Stimulated activated CD8-positive, alpha-beta memory T cell treated with anti-CD3 and anti-CD28 coated beads, Interleukin-15, amount 100 ng/mL, for 4 hours (primary cell): ENCODE measurements at places on chromosomes 2 and 18.
A peak's percentile ranks its signal among the peaks of the same experiment; 100 is the strongest.

DNA sequence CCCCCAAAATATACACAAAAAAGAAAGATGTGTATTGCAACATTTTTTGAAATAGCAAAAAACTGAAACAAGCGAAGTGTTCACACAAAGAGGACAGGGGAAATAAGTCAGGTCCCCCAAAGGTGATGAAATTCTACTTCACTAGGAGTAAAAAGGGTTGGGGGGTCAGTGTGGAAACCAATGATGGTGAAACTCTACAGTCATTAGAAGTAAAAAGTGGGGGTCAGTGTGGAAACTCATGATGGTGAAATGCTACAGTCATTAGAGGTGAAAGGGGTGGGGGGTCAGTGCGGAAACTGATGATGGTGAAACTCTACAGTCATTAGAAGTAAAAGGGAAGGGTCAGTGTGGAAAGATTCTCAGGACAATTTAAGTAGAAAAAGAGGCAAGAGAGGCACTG is 298.2 kb downstream of the EIPR1 start:
- DNase-seq: no peak

DNA sequence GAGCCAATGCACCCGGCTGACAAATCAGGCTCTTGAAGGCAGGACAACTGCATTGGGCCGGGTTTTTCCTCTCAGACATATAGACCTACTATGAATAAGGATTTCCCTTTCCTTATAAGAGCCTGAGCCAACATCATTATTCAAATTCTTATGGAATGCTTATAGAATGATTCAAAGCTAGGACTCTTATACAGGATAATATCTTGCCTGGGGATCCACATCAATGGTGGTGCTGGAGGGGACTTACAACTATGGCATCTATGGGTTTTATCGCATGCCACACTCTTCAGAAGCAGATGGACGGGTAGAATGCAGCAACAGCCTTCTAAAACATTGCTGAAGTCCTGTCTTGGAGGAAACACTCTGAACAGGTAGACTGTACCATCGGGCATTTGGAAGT is 296.8 kb upstream of the KYNU start:
- DNase-seq: no peak

DNA sequence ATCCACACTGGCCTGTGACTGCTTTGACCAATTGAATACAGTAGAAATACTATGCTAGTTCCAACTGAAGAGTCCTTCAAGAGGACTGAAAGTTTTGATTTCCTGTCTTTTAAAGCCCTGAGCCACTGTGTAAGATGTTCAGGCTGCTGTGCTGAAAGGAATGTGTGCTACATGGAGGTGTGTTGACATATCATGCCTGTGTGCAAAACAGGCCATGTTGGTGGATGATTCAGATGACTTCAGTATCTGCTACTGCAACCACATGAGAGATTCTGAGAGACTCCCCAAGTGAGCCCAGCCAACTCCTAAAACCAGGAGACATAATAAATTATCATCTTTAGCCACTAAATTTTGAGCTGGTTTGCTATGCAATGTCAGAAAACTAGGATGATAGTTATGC is 662.9 kb downstream of the ZEB2 start:
- DNase-seq: no peak

GRCh38 chr18:75529394-75529793 is 101.9 kb upstream of the SMIM21 start:
- no peak for DNase-seq

- DNase-seq: no peak
Measured at GRCh38 chr2:118697781-118698180, 149.7 kb downstream of the EN1 start.

DNA sequence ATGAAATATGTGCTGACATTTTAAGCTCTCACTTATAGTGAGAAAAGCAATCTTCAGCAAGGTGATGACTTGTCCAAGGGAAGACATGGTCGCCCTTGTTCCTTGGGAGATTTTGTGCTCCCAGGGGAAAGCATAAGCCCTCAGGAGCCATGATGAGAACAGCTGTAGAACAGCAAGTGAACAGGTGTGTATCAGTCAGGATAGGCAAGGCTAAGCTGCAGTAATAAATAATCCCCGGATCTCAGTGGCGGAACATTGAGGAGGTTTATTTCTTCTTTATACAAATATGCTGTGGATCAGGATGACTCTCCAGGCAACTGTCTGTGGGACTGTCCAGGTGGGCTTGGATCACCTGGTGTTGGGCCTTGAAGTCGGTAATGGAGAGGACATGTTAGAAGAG is 103.1 kb downstream of the MSH2 start:
- no peak for DNase-seq

DNA sequence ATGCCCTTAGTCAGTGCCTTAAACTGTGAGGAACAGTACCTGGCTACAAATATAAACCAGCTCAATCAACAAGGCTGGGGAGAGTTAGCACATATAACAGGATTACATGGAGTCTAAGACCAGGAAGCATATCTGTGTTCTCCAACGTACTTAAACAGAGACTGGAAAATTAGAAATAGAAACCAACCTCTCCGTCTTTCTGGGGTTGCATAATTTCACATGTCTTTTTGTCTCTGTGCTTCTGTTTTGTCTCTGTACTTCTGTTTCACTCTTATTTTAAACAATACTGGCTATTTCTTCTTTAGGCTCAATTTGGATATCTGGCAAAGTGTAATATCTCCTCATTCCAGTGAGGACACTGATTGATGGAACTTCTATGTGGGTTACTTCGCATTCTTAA is 749.0 kb upstream of the ZEB2 start:
- DNase-seq: no peak

GRCh38 chr2:31196622-31197021 is 20.7 kb downstream of the CAPN14 start:
- DNase-seq: no peak

- DNase-seq: no peak
Measured at GRCh38 chr2:25367296-25367695, 25.6 kb upstream of the DNMT3A start.

DNA sequence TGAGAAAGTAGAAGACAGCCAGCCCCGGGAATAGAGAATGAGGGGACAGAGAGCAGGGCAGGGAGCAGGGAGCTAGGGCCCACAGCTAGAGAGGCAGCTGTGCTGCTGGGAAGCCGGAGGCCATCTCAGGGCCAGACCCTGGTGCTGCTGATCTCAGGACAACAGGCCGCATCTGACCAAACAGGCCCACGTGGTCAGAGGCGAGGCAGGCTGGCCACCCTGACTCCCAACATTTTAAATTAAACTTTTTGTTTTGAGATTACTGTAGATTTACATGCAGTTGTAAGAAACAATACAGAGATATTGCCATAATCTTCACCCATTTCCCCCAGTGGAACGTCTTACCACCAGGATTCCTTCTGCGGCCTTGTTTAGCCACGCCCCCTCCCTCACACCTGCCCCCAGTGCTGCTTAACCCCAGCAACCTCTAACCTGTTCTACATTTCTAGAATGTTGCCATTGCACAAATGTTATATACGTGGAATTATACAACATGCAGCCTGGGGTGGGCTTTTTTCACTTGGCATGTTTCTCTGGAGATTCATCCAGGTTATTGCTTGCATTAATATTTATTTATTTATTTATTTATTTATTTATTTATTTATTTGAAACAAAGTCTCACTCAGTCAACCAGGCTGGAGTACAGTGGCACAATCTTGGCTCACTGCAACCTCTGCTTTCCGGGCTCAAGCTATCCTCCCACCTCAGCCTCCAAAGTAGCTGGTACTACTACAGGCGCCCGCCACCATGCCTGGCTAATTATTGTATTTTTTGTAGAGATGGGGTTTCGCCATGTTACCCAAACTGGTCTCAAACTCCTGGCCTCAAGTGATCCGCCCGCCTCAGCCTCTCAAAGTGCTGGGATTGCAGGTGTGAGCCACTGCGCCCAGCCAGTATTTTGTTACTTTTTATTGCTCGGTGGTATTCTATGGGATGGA is 48.6 kb upstream of the GPR17 start:
- DNase-seq: no peak

DNA sequence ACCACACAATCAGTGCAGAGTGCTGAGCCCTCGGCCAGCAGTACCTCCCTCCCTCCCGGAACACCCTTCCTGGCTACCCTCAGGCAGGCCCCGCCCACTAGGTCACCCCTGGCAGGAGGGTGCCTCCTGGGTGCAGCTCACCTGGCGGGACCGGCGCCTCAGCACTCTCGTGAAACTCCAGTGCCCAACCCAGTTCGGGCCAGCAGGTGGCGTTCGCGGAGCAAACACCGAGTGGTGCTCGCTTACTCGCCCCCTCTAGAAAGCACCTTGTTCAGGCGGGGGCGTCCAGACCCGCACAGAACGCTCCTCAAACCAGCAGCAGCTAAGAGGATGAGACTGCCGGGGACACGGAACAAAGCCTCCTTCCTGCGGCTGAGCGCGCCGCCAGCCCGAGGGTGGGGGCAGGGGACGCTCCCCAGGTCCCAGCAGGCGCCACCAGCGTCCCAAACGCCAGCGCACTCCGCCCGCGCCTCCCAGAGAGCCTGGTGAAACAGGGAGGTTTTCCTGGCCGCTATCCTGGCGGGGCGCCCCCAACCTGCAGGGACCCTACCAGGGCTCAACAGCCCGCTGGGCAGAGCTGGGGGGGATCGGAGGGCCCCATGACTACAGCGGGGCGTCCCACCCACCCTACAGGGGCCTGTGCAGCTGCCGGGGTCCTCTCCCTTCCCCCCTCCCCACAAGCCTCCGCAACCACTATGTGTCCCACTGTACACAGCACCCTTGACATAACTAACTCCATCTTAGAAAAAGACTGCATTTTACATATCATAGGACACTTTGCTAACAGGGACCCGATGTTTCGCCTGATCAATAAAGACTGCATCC is 44.7 kb downstream of the MRPS5 start:
- peak; percentile 69 for DNase-seq

DNA sequence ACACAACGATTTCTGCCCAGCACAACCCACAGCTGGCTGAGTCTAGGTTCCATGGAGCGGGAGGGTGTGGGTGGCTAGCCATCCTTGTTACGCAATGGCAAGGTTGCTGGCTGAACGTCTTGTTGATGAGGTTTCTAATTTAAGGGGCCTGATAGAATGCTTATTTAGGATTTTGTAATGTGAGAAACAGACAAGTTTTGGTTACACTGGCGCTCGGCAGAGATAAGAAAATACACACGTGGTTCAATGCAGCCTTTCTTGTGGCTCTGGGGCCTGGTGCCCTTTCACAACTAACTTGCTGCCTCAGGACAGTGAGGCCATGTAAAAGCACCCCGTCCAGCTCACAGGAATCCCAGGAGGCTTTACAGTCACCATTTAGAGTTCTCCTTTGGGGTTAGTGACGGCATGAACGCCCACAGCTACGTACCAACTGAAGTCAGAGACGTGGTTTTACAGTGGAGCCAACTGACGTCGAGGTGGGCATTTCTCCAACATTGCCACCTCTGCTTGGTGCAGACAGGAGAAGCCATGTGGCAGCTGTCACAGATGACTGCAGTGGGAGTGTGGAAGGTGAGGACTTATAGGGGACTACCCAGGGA is 29.7 kb upstream of the PIEZO2 start:
- DNase-seq: no peak

- DNase-seq: no peak
Measured at GRCh38 chr2:23271230-23271629, 113.7 kb upstream of the KLHL29 start.

GRCh38 chr18:79932907-79933306 is 18.5 kb downstream of the SLC66A2 start:
- DNase-seq: no peak

GRCh38 chr2:229419158-229419557 is 148.1 kb upstream of the PID1 start:
- DNase-seq: no peak

DNA sequence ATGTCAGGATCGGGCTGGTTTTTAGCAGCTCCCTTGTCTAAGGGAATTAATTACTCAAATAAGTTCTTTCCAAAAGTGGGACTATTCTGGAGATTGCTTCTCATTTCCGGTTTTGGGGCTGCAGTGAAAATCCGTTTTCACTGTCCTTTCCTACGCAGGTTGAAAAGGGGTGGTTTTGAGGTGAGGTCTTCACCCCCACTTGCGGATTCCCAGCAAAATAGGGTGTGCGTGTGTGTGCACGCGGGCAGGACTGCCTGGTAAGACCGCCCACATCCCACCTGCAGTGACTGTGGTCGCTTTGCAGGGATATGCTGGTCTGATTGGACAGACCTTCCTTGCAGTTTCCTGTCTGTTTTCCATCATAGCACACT is 472 bp upstream of the PLEKHM3 start:
- no peak for DNase-seq

GRCh38 chr2:52402128-52402527 is 1365.5 kb upstream of the CHAC2 start:
- DNase-seq: no peak

DNA sequence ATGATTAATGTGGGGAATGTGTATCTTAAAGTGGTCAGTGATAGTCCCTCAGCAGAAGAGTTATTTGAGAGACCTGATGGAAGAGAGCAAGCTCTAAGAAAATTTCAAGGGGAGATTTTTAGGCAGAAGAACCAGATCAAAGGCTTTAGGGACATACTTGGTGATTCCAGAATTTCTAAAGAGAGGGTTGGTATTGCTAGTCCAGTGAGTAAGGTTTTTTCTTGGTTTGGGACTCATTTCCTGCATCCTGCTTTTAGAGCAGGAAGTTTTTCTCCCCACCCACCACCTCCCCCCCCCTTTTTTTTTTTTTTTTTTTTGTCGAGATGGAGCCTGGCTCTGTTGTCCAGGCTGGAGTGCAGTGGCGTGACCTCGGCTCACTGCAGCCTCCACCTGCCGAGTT is 42.7 kb upstream of the DYSF start:
- DNase-seq: no peak

- DNase-seq: peak; percentile 78
Measured at GRCh38 chr2:113910110-113910717, 20.3 kb downstream of the ACTR3 start.

DNA sequence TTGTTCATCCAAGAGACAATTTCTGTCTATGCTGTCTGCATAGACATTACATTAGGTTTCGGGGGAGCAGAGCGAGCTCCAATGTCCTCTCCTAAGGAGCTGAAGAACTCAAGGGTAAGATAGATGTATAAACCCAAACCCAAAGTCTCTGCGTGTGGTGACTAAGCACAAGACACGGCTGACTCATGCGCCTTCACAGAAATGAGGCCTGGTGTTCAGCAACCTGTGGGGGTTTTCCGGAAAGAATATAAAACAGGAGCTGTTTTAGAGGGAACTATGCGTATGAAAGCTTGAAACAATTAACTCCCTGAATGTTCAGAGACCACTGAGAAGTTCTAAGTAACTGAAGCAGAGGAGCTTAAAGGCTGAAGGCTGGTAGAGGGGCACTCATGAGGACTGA is 154.7 kb downstream of the SOX11 start:
- no peak for DNase-seq

DNA sequence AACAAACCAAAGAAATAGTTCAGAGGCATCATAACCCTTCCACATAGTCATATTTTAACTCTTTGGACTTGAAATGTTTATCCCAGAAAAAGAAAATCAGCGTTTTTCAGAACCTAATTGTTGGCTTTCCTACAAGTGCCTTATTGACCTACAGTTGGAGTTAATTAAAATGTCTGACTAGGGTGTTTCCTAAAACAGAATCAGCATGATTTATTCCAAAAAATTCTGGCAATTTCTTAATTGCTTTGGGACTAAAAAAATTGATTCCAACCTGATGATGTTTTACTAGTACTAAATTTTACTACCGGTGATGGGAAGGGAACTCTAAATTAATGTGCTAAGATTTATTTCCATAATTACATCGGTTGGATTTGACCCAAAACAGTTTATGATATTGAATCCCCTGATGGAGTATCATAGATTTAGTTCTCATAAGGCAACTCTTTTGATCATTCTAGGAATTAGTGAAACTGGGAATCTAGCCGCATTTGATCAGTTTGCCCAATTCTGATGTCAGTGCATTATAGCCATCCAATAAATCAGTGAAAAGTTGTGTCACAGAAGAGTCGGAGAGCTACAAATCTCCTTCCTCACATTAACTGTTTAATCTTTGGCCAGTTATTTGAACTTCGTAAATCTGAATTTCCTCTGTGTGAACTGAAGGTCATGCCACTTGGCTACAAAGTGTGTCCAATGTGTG is 134.3 kb upstream of the DSEL start:
- DNase-seq: no peak
